ENCODE measurements at places on chromosomes 7 and 10. TPM values are rescaled to one million over a fixed set of nuclear protein-coding genes. Genes with fewer than 3 reads are reported as not detected.

DNA sequence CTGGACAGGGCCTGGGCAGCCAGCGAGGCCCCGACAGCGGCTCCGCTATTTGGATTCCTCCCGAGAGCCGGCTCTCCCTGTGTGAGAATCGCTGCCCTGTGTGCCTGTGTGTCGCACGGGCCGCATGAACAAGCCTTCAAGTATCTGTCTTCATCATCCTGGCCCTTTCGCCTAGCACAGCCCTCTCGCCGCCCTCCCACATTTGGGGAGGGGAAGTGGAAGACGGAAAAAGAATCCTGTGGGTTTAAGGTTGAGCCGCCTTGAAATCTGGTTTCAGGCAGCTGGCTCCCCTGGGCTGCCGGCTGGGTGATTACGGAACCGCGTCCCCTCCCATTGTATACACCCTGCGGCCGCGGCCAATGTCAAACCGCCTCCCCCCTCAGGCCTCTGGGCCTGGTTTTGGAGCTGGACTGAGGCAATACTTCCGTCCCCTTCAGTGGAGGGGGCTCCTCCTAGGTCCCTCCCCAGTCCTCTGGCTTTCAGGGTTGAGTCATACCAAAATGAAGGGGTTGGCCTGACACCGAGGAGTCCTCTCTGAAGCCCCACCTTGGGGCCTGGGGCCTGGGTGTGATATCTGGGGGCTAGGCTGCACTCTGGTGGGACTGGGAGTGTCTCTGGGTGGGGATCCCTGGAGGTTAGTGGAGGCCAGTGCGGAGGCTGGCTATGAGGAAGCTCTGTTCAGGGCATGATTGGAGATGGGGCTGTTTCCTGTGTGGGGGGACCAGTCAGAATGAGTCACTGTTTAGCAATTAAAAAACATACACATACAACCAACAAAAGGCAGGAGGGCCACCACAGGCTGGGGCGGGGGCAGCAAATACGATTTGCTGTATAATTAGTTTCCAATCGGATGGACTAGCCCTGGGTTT lies 1.7 kb downstream of the TRIM8 start:
- peak; percentile 68 for DNase-seq

DNA sequence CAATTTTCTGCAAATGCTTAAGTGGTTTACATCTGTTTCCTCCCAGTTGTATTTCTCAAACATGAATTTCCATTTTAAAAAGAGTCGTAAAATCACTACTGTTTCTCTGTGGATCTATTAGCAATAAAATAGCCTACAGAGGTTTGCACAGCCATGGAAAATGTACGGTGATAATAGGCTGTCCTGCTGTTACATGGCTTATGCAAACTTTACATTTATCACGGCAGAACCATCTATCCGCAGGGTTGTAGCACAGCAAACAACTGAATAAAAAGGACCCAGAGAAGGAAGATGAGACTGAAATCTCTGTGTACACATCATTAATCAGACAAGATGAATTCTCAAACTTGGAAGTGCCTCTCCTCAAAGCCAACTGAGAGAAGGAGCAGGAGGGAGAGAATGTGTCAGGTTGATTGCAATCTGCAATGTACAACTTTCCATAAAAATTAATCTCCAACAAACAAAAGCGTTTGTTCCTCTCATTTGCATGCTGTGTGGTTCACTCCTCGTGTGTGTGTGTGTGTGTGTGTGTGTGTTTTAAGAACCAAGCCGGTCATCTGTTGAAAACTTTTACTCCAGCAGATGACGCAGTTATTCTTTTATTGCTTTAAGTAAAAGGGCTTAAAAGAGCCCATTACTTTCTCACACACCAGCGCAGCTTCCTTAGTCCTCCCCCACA lies 279.3 kb downstream of the SKAP2 start:
- no peak for DNase-seq

DNA sequence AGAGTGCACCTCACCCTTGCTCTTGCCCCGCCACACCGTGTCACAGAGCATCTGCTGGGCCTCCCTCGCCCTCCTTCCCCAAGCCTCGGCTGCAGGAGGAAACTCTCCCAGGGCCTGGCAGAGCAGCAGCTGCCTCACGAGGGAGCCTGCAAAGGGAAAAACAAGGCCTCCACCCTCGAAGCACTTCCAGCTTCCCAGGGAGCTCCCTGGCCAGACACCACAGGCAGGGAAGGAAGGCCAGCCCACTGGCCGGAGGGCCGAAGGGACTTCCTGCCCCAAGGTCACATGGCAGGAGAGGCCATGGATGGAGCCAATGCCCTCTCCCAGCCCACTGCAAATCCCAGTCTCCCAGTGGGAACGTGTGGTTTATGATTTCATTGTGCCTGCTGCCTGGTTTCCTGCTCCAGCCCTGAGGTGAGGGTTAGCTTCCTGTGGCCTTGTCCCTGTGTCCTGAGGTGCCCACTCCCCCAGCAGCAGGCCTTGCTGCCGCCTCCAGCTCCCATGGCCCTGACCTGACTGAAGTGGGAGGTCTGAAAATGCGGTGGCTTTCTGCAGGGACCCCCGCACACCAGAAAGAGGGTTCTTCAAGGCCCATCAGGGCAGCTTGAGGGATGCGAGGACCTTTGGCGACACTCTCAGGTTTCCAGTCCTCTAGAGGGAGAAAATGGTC lies 100.5 kb upstream of the PPIF start:
- no peak for DNase-seq

- peak; percentile 40 for DNase-seq
Measured at GRCh38 chr7:142301923-142302550, 44.2 kb upstream of the PRSS58 start.

PPP1R17 gene
- total RNA-seq = 2.3 TPM

OR6B1 gene
- not detected for total RNA-seq
